CD8-positive, alpha-beta T cell (primary cell): ENCODE measurements at places on chromosomes 1 and 21. TPM values are rescaled to one million over a fixed set of nuclear protein-coding genes. Genes with fewer than 3 reads are reported as not detected.

GRCh38 chr1:188070848-188071247, 1242.1 kb downstream of the PLA2G4A start:
- no peak for DNase-seq

GRCh38 chr1:181112071-181112929, 23.8 kb downstream of the IER5 start:
- no peak for DNase-seq

DNA sequence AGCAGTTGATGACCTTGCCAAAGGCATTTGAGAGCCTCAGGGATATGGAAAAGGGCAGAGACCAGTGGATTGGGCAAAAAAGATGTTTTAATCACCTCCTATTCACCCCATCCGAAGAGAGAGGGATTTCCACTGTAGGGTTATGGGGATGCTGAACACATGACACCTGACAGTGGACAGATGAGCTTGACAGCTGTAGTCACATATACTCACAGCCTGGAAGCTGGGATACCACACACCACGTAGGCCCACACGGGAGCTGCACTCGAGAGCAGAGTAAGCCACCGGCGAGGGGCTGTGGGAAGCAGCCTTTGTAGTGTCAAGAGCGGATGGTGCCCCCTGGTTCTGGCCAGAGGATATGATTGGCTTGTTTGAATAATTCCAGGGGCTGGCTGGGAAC, 20.0 kb downstream of the ZBTB40 start:
- no peak for DNase-seq

DNA sequence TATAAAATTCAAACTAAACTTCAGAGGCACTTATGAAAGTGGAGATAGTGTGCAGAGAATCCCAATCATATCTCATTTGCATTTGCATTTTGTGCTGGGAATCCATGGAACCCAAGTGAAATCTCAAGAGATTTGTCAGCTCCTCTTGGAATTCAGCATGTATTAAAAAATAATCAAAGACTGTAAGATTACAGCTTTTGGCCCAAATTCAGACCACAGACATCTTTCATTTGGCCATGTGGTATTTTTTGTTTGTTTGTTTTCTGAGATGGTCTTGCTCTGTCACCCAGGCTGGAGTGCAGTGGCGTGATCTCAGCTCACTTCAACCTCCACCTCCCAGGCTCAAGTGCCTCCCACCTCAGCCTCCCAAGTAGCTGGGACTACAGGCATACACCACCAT, 3.8 kb upstream of the CACYBP start:
- DNase-seq: no peak

DNA sequence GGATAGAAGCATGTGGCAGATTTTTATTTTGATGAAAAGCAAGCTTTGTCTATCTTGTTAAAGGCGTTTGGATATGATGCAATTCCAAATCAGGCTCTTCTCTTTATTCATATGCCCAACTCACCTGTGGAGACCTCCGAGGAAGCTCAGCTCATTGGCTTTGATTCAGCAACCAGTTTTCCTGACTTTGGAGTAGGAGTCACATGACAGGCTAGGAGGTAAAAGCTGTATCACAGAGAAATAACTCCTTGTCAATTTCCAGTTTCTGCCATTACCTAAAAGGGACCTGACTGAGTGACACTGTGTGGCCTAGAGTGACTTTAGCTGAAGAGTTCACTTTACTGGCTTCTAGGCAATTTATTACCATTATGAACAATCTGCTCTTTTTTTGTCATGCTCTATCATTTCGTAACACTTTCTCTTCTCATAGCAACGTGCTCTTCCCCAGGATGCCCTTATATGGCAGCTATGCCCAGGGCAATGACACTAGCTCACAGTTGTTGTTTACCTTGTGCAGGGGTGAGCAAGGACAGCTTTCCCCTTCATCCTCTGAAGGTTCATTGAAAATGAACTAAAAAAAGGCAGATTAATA, 107.2 kb downstream of the KCNK1 start:
- no peak for DNase-seq

- no peak for DNase-seq
Measured at GRCh38 chr1:21724098-21724497, 54.9 kb upstream of the RAP1GAP start.

GRCh38 chr1:201591981-201592380, 53.1 kb downstream of the NAV1 start:
- no peak for DNase-seq

DNA sequence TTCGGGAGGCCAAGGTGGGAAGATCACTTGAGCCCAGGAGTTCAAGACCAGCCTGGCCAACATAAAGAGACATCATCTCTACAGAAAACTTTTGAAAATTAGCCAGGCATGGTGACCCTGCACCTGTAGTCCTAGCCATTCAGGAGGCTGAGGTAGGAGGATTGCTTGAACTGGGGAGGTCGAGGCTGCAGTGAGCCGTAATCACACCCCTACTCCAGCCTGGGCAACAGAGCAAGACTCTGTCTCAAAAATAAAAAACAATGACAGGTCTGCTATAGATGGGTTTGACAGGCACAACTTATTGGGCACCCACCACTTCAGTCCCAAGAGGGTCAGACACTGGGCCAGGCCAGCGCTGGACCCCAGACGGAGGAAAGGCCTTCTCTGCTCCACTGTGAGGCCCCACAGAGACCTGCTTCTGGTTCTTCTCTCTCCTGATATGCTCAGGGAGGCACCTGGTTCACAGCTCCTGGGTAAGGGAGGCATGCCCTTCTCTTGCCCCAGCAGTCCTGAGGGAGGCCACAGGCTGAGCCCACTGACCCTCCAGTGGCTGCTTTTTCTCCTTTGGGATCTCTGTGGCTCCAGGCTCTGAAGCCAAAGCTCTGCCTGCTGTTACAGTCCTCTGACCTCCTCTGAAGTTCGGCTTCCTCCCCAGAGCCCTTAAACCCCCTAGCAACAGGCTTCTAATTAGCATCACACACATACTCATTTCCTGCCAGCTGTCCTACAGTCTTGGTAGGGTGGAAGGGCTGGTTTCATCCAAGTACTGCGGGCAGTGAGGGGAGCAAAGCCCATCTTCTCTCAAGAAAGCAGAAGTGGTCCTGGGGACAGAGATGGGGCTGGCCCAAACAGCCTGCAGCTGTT, 14.4 kb downstream of the S100A16 start:
- no peak for DNase-seq

- DNase-seq: no peak
Measured at GRCh38 chr1:239233626-239234025, 152.7 kb upstream of the CHRM3 start.

GRCh38 chr1:230785636-230786384, 38.6 kb downstream of the CAPN9 start:
- no peak for DNase-seq

DNA sequence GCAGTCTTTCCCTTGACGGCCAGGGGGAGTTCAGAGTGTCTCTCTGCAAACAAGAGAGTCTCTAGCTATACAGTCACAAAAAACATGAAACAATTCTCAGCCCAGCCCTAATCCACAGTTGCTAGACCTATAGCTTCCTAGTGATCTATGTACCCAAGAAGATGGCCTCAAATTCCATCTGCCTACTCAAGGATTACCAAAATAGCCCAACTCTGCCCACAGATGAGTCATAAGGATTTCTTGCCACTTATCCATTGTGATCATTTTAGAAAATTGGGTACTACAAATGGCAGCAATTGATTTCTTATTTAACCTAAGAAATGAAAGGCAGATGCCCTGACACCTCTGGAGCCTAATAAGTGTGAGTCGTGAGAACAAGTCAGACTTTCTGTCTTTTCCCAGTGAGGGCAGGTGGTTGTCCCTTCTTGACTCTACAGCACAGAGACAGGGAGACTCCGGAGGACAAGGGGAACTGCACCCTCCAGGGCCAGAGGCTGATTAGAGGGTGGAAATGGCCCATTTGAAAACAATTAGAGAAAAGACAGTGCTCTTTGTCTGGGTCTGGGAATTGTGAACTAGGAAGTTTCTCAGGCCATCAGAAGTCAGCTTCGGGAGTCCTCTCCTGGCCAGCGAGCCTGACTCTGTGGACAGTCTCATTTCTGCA, 65.4 kb downstream of the ABCA4 start:
- DNase-seq: no peak

GRCh38 chr21:44429894-44430293, 25.4 kb upstream of the LRRC3 start:
- DNase-seq: no peak

CSTB gene
- total RNA-seq: 7.4 TPM

DNA sequence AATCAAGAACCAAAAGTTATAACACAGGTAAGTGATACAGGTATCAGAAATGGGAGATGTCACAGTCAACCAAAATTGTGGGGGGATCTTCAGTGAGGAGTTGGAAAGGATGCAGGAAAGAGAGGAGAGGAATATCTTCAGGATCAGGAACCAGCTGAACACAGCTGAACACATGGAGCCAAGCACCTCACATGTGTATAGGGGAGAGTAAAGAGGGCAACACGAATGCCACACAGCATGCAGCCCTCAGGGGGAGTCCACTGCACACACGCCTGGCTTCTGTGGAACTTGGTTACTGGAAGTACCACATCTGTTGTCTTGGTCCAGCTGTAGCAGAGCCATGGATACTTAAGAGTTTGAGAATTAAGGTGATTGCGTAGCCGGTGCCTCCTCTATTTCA, 218.8 kb downstream of the RGS7 start:
- no peak for DNase-seq

C1orf53 gene
- total RNA-seq: not detected

DNA sequence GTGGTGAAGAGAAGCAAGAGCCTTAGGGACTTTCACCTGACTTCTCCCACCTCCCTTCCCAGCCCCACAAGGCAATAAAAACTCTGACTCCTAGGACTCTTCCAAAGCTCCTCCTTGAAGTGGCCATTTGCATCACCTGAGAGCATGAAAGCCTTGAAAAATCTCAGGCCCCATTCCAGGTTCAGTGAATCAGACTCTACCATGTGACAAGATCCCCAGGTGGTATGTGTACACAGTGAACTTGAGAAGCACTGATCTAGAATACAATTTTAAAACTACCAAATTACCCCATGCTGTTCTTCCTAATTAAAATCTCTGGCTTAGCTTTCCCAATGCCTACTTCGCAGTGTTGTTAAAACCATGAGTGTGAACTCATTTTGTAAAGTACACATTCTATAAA, 195.1 kb upstream of the SAMSN1 start:
- no peak for DNase-seq

DNA sequence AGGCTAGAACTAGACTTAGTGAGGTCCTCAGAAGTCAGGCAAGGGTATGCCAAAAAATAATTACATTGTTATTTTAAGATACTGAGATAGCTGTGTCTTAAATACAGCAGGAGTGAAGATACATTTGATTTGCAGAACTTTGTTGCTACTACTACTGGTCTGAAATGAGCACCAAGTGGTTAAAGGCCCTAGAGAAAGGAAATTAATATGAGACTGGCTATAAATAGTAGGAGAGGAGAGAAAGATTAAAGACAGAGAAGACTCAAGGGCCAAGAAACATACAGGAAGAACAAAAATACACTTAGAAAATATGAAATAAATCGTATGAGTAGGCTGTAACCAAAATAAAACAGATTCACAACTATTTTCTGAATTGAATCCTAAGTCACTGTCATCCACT, 21.3 kb downstream of the HNRNPR start:
- DNase-seq: no peak

GRCh38 chr1:17515902-17516301, 23.6 kb upstream of the ARHGEF10L start:
- DNase-seq: no peak

- DNase-seq: no peak
Measured at GRCh38 chr1:82091729-82092128, 291.0 kb downstream of the ADGRL2 start.

GRCh38 chr1:234932511-234933430, 195.9 kb downstream of the TOMM20 start:
- no peak for DNase-seq

- no peak for DNase-seq
Measured at GRCh38 chr1:63934697-63935096, 160.9 kb downstream of the ROR1 start.

DNA sequence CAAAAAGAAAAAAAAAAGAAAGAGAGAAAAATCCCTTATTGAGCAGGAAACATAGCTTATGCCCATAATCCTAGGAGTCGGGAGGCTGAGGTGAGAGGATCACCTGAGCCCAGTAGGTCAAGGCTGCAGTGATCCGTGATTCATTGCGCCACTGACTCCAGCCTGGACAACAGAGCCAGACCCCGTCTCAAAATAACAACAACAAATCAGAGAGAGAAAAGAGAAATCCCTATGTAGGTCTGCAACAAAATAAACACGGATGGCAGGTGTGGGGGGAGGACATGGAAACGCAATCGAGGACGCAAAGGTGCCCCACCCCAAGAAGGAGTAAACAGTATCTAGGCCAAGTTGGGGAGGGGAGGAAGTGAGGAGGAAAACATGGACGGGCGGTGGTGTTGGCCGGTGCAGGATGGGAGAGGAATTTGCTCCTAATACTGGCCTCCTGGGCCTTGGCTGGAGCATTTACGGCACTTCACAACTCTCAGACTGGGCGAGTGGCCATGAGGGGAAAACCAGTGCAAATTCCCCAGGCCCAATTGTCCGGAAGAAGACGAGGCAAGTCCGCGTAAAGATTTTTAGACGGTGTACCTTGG, 609 bp upstream of the CHTOP start:
- no peak for DNase-seq

DNA sequence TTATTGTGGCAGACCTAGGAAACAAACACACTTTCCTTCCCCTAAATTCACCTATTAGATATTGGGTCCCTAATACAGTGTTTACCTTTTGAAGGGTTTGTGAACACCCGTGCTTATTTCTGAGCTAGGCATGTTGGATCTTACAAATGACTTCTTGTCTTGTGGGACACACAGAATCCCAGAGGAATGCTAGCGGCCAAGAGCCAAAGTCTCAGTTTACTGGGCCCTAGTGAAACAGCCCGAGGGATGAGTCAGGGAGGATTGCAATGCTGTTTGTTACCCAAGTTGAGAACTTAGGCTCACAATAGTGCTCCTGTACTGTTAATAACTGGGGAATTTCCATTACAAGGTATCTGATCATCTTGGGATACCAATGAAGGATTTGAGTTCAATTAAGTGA, 100.1 kb upstream of the AKT3 start:
- DNase-seq: no peak

FMO3 gene
- total RNA-seq: not detected

DNA sequence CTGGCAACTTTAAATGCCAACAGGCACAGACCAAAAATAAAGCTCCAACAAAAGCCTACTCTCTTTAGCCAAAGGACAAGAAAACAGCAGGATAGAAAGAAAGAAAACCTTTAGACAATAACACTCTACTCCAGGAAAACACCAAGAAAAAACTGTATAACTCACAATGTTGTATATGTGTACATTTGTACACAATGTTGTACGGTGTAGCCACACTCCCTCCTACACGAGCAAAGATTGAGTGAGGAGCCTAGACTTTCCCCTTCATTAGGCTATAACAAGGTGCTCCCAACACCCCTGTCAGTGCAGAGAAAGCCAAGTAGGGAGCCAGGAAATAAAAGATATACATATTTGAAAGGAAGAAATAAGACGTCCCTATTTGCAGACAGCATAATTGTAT, 24.0 kb downstream of the GJA4 start:
- no peak for DNase-seq

SELP gene
- 0.81 TPM for total RNA-seq

- DNase-seq: no peak
Measured at GRCh38 chr1:72498371-72498770, 216.0 kb upstream of the NEGR1 start.

GRCh38 chr1:224744521-224744920, 128.4 kb downstream of the CNIH3 start:
- DNase-seq: no peak
